Neural progenitor cell (in vitro differentiated cells): ENCODE measurements at places on chromosomes 11 and 22.

- no peak for DNase-seq
Measured at GRCh38 chr11:114237321-114238280, 58.6 kb upstream of the NNMT start.

DNA sequence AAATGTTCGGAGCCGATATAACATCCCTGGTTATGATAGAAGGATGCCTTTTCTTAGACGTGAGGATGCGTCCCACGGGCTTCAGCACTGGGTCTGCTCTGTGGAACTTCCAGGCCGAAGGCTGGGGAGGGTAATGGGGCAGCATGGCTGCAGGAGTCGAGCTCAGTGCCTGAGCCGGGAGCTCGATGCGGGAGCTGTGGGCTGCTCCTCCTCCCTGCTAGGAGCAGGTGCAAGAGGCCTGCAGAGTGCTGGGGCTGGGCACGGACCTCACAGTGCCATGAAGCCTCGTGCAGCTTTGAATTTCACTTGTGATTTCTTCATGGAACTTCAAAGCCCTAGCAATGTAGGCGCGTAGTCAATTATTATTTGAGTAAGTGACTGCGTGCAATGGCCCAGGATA, 6.0 kb downstream of the TUBA8 start:
- DNase-seq = no peak

DNA sequence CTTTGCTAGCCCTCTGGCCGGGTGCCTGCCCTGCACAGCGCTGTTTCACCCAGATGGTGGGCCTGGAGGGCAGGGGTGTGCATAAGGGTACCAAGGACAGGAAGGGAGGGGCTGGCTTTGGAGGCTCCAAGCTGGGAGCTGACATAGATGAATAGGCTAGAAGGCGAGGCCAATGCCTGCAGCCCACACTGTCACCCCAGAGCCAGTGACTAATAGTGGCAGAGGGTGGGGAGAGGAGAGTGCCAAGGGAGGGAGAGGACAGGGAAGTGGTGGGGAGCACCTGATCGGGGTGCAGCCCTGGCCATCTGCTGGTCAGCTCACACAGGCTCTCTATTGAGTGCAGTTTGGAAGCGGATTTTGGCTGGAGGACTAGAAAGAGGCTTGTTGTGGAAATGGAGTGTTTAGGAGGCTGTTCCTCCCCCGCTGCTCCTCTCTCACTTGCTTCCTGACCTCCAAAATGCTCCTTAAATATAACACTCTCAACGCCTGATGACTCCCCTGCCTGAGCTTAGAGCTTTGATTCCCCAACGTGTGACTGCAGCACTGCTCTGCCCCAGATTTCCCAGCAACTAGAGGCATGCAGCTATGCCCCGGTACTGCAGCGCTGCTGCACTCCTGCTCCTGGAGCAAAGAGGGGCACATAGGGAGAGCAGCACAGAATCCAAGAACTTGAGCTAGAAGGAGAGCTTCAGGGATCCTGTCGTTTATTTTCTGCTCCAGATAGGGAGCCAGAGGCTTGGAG, 89.2 kb downstream of the GRAMD1B start:
- DNase-seq = no peak

- no peak for DNase-seq
Measured at GRCh38 chr11:56852131-56852530, 103.6 kb upstream of the OR9G4 start.

GRCh38 chr11:111166598-111166997, 78.9 kb upstream of the POU2AF2 start:
- no peak for DNase-seq

- DNase-seq = no peak
Measured at GRCh38 chr22:23215294-23216241, 35.3 kb downstream of the BCR start.

DNA sequence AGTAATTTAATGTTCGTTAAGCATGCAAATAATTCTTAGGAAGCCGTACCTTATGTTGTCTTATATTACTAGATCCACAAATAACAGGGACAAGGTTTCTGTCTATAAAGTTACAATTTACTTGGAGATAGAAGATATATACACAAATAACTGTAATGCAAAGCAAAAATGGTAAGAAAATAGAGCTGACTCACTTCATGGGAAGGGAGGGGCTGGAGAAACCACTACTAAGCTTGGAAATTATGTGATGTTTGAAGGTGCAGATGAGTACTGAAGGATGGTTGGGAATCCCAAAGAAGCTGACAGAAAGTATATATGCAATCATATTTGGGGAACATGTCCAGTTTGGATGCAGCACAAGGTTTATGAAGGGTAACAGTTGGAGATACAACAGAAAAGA, 4.0 kb downstream of the NPAT start:
- DNase-seq = no peak

DNA sequence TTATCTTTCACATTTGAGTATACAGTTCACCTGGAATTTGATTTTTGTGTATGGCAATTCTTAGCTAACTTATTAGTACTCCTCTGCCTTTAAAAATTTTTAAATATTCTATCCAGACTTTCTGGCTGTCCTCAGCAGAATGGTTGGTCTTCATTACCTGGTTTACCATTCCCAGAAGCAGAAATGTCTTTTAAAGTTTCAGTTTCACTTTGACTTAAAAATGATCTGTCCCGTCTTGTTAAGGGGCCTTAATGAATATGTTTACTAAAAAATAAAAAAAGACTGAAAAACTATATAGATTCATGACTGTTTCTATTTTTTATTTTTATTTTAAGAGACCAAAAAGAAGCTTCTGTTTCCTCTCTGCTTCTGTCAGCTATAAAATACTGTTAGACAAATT, 70.5 kb upstream of the TNRC6B start:
- DNase-seq = no peak
